ENCODE measurements at places on chromosomes 5 and 9.

- peak; percentile 84 for DNase-seq
Measured at GRCh38 chr5:140966293-140967225, at the start of gene PCDHAC2. Gene PCDHAC2 (plus strand): TSS chr5:140966476. CDS start chr5:140966767, 291 bp downstream.

- DNase-seq, result no peak
Measured at GRCh38 chr9:95732802-95733688, 142.4 kb upstream of the ERCC6L2 start.

GRCh38 chr9:135811801-135812200 lies 95.5 kb downstream of the CAMSAP1 start:
- no peak for DNase-seq

- DNase-seq, result peak; percentile 37
Measured at GRCh38 chr9:83620841-83621636, 1.9 kb upstream of the IDNK start.

GRCh38 chr9:29449306-29449705 lies 1876.0 kb upstream of the C9orf72 start:
- no peak for DNase-seq

- no peak for DNase-seq
Measured at GRCh38 chr9:130110166-130110565, 56.5 kb downstream of the GPR107 start.

- no peak for DNase-seq
Measured at GRCh38 chr5:103034662-103035392, 85.1 kb downstream of the GIN1 start.

DNA sequence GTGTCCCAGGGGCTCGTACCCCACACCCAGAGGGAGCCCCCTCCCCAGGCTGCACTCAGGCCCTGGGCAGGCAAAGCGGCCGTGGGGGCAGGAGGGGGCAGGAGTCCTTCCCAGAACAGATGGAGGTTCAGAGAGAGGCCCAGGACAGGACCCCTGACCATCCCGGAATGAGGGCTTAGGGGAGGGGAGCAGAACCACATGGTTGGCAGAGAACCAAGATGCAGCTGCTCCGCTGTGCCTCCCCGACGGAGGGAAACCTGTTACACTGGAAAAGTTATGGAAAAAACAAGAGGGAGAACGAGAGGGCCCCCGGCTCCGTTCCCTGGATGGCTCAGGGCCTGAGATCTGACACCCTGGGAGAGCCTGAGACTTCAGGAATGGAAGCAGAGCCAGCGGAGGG lies 22.7 kb downstream of the SLC12A7 start:
- no peak for DNase-seq

DNA sequence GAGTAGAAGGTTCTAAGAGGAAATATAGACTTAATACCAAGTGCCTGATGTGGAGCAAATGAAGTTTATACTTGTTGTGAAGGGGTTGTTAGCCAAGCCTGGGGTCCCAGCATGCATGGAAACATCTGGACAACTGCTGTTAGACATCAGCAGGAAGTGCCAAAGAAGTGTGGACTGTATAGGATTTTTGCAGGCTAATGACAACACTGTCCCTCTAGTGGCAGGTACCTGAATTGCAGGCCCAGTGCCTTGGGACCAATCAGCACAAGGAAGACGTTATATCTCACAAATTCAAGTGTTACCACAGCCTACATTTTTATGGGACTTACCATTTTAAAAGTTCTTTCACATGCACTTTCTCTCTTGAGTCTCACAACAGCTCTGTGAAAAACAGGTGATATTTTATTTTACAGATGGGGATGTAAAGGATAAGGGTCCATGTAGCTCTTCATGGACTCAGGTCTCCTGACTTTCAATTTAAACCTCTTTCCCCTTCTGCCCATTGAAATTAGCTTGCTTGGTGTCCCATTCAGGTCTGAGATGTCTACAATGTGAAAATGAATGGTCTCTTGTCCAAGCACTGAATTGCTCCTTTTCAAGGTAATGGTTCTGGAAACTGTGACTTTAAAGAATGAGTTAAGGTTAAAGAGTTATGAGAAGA lies 89.0 kb upstream of the MAP1B start:
- no peak for DNase-seq

DNA sequence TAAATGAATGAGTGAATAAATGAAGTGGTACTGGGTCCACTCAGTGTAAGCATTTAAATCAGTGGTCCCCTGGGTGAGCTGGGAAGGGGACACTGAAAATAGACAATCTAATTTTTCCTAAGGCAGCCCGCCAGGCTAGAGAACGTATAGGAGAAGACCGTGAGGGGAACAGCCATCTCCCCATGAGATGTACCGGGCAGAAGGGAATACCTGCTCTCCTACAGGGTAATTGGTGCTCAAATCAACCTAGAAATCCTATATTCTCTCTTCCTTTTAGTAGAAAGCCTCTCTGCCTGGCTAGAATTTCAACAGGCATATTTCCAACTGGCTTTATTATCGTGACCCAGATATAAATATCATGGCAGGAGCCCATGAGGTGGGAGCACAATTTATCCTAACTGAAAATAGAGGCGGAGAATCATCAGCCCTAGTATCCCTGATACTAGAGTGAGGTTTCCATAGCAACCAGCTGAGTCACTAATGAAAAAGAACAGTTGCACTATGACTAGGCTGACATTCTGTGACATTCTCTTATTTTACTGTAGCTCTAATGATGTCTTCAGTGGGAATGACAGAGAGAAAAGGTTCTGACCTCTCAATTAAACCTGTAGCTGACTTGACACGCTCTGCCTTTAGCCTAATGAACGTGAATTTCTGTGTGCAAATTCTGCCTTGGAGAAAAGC lies 96.5 kb upstream of the CAST start:
- DNase-seq, result no peak
